ENCODE measurements at places on chromosomes 7 and 10.

DNA sequence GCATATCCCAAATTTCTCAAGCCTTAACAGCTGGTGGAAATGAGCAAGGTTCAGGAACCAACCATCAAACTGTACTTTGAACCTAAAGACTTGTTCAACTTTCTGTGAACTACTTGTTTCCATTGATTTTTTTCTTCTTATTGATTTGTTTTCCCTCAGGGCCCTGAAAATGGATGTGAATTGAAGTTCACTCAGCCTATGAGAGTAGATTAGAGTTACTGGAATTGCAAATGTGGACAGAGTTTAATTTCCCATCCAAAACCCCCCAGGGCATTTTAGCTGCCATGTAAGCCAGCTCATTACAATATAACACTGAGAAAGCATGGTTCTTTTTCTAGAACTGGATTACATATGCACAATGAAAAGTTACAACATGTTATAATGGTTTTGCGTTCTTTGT is 1105.7 kb downstream of the REEP3 start:
- no peak for DNase-seq

DNA sequence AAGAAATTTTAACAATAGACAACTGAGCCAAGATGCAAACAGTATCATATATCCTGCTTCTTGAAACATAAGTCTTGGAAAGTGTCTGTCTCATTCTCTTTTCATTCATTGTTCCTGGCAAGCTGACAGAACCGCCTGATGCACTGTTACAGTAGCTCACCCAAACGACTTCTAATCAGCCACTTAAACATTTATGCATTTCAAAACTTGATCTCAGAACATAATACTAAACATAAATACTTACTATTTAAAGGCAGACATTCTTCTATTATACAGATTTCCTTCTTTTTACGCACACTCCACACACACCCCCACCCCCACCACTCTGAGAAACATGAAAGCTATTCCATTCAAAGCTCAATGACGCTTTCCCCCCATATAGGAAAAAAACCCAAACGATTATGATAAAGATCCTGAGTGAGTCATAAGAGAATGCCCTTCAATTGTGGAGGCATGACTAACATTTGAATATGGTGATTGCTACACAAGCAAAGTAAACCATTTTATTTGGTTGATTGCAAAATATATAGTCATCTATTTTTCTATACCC is 30.5 kb downstream of the SHTN1 start:
- DNase-seq: no peak

GRCh38 chr10:86190291-86190690 is 176.3 kb downstream of the GRID1 start:
- DNase-seq: no peak

GRCh38 chr10:96960872-96961271 is 128.8 kb downstream of the LCOR start:
- DNase-seq: no peak

DNA sequence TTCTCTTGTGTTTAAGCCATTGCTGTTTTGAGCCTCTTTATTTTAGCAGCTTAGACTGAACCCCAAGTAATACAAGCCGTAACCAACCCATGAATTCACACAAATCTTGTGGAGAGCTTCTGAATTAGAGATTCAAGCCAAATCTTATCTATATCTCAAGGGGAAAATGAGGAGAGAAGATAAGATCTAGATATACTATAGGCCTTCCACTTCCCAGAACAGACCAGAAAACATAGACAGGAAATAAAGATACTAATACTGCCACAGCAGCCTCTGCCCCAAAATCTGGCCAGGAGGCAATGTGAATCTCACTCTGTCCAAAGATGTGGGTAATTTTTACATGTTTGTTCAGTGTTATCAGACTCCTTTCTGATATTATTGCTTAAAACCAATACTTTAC is 307.2 kb downstream of the PTEN start:
- DNase-seq: no peak

- no peak for DNase-seq
Measured at GRCh38 chr7:93890041-93890463, 501 bp downstream of the TFPI2 start.

GRCh38 chr10:30727524-30727923 is 98.0 kb upstream of the LYZL2 start:
- no peak for DNase-seq

- no peak for DNase-seq
Measured at GRCh38 chr10:102396730-102397151, 1.2 kb downstream of the NFKB2 start.

DNA sequence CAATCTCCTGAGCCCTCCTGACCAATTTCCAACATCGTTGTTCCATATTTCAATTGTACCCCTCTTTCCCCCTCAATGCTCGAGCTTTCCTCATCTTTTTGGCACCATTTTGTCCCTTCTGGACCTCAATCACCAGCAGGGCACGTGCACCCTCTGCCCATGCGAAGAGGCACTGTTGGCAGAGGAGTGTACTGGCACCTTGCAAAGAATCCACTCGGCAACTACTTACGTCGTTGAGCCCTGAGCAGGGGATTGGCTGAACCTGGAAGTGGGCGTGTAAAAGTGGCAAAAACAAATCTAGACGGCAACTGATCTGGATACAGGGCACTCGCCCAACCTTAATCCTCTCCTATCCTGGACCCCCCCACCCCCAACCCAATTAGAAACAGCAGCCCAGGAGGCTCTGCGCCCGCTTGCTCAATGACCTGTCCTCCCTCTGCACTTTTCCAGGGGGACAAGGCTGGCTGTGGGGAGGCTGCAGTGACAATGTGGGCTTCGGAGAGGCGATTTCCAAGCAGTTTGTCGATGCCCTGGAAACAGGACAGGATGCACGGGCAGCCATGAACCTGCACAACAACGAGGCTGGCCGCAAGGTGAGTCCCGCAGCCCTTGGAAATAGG is 18.8 kb downstream of the WNT8B start:
- peak; percentile 69 for DNase-seq

GRCh38 chr7:77461246-77461645 is 45.1 kb upstream of the GSAP start:
- DNase-seq: no peak

- DNase-seq: no peak
Measured at GRCh38 chr7:112238852-112239610, 32.5 kb downstream of the ZNF277 start.

GRCh38 chr7:139488810-139489209 is 5.3 kb upstream of the KLRG2 start:
- no peak for DNase-seq

DNA sequence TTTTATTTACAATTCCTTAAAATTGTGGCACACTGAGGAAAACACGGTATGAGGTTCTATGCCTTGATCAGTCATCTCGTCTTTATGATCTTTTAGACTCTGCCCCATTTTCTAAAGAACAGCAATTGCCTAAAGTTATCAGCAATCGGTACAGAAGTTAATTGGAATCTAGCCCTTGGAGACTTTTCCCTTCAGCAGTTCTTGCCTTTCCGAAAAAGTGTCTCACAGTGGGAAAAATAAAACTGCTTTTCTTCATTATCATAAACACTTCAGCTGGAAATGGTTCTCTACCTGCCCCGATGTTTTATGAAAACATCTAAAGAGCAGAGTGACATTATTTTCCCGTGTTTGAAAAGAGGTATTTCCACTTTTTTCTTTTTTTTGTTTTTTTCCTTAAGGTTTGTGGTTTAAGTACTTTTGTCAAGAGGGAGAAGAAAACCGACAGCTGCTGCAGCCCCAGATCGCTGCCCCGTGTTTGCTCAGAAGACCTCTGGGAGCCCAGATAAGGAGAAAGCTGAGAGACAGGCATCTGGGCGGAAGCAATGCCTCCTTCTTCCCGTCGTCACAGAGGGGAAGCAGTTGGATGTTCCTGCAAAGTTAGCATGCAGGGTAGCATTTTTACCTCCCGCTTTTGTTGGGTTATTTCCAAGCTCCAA is 149.7 kb downstream of the FRMD4A start:
- DNase-seq: no peak

- no peak for DNase-seq
Measured at GRCh38 chr7:28512668-28513440, 100.5 kb downstream of the CREB5 start.

- DNase-seq: no peak
Measured at GRCh38 chr7:142925413-142925812, 8.1 kb downstream of the TRPV5 start.

- no peak for DNase-seq
Measured at GRCh38 chr10:29838539-29838938, 203.8 kb upstream of the SVIL start.

- DNase-seq: no peak
Measured at GRCh38 chr10:77230194-77230593, 407.4 kb downstream of the KCNMA1 start.

- no peak for DNase-seq
Measured at GRCh38 chr10:44046605-44047004, 338.3 kb downstream of the CXCL12 start.

DNA sequence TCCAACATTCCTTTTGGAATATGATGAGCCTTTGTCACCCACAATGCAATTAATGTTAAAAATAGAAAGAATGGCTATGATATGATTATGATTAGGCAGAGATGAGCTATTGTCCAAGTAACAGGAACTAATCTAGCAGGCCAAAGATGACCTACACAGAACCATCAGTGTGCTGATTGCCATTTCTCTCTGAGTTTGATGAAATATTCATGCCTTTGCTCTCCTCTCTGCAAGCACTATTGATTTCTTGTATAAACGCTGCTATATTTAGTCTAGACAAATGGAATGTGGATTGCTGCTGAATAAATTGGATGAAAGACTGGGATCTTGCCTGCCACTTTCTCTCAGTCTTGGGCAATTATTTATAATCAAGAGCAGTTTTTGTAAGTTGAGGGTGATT is 85.4 kb downstream of the HDAC9 start:
- DNase-seq: no peak

GRCh38 chr7:29976266-29976665 is 13.3 kb downstream of the SCRN1 start:
- DNase-seq: peak; percentile 57

DNA sequence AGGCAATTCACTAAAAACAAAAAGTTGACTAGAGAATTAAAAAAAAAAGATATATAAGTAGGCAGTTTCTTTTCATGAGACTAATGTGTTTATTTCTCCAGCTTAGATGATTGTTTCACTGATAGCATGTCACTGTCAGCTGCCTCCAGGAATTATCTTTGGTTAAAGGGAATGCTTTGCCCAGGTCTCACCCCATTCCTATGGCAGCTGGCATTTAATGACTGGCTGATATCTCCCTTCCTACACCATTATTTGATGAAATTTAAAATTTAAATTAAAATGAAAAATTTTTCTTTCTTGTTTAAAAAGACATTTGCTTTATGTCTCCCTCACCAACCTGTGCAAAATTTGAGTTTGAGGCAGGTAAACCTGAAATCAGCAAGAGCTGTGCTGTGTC is 214.5 kb upstream of the PRSS1 start:
- DNase-seq: no peak

DNA sequence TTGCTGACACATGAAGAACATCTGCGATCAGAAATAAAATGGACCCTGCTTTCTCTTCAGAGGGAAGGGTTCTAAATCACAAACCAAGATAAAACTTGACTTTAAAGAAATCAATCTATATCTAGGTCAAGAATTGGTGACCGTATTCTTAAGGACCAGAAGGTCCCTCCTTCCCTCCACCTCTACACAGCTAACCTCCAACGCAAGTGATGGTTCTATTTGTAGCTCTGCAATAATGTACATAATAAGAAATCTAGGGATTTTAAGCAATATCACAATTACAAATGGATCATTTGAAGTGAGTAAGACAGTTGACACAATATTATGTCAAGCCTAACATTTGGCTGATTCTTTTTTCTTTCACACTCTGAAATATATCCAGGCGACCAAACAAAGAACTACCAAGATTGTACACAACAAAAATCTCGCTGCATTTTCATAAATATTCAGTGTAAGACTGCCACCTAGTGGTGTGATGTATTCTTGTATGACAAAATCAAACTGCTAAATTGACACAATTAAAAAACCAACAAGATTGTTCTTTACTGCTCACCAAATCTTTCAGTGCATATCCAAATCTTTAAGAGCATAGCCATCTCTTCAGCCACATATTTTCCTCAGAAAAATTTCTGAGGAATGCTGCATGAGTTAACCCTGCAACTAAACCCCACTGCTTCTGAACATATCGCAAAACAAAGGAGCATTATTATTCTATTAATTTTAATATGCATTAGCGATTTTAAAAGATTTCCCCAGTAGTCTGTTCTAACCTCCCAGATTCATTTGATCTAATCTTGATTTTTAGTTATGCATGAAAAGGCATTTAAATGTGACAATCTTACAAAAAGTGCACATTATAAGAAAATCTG is 44.5 kb downstream of the ICA1 start:
- DNase-seq: peak; percentile 45

- no peak for DNase-seq
Measured at GRCh38 chr7:102463841-102464576, 654 bp downstream of the ALKBH4 start.

GRCh38 chr10:52778511-52779392 is 6.2 kb upstream of the MBL2 start:
- no peak for DNase-seq

GRCh38 chr10:8766899-8767298 is 712.4 kb downstream of the GATA3 start:
- no peak for DNase-seq

GRCh38 chr7:7104314-7104698 is 78.0 kb upstream of the C1GALT1 start:
- no peak for DNase-seq

GRCh38 chr10:22850541-22850940 is 77.3 kb upstream of the ARMC3 start:
- DNase-seq: no peak

- no peak for DNase-seq
Measured at GRCh38 chr10:72173619-72174296, 42.1 kb upstream of the ANAPC16 start.

- DNase-seq: no peak
Measured at GRCh38 chr10:84541289-84541637, 212.9 kb downstream of the CCSER2 start.

GRCh38 chr7:71521506-71521905 is 389.6 kb downstream of the GALNT17 start:
- no peak for DNase-seq

DNA sequence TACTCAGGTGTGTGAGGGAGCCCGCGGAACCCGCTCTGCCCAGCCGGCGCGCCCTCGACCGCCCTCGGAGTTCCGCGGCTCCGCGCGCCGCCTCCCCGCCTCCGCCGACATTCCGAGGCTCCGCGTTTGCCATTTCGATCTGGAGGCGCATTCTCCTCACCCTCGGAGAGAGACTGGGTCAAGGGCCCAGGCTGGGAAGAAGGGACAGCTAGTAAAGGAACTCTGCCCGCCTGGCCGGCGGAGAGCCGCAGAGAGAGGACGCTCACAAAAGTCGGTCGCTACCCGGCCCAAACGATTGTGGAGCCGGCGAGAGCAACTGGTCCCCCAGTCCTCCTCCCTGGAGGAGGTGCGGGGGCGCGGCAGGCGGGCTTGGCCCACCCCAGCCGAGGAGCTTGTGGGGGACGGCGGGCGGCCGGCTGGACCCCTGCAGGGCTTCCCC is 74.5 kb upstream of the LEP start:
- peak; percentile 13 for DNase-seq

DNA sequence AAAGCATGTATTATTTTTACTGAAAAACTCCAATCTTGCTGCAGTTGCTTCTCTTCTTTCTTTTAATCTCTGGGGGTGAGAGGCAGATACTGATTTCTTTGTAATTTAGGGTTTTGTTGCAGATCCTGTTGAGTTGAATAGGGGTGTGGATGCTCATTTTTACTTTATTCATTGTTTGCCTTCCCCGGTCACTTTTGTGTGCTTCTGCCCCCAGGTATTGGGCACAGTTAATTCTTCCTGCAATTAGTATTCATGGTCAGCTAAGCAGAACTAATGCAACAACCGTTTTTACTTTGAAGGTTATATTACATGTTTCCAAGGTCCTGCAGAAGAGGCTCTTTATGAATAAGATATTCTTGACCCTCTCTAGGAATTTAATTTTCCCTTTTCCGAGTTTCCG is 96.4 kb downstream of the BUB3 start:
- DNase-seq: no peak

GRCh38 chr7:146496657-146497056 is 380.1 kb downstream of the CNTNAP2 start:
- DNase-seq: no peak
